ENCODE measurements at places on chromosomes 1 and 21.

DNA sequence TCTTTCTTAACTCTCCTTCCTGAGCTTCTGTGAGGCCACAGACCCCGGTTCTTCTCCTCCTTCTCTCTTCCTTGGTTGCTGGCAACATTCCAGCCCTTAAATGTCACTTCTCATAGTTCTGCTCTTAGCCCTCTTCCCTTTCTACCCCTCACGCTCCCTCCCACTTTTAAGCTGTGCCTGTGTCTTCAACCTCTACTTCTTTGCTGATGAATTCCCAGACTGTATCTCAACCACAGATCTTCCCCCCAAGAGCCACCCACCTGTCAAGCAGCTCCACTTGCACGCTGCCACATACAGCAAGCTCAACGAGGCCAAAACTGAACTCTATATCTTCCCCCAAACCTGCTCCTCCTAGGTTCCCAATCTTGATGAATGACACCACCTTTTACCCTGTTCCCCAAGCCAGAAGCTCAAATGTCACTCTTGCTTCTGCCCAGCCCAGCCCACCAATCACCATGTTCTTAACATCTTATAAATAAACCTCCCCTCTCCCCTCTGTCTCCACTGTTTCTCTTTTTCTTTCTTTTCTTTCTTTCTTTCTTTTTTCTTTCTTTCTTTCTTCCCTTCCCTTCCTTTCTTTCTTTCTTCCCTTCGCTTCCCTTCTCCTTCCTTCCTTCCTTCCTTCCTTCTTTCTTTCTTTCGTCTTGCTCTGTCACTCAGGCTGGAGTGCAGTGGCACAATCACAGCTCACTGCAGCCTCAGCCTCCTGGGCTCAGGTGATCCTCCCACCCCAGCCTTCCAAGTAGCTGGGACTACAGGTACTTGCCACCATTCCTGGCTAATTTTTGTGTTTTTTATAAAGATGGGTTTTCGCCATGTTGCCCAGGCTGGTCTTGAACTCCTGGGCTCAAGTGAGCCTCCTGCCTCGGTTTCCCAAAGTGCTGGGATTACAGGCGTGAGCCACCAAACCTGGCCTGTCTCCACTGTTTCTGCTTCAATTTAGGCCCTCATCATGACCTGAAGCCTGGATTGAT lies 19.8 kb upstream of the PTP4A2 start:
- DNase-seq, result no peak

- DNase-seq, result no peak
Observed at GRCh38 chr1:228417061-228417460, 400 bp upstream of the TRIM17 start.

GRCh38 chr1:211332830-211333229 lies 6.2 kb downstream of the TRAF5 start:
- DNase-seq, result no peak

GRCh38 chr1:52769346-52770033 lies 43.2 kb downstream of the ZYG11B start:
- DNase-seq, result no peak

- no peak for DNase-seq
Observed at GRCh38 chr1:171898941-171899340, 57.6 kb downstream of the DNM3 start.

DNA sequence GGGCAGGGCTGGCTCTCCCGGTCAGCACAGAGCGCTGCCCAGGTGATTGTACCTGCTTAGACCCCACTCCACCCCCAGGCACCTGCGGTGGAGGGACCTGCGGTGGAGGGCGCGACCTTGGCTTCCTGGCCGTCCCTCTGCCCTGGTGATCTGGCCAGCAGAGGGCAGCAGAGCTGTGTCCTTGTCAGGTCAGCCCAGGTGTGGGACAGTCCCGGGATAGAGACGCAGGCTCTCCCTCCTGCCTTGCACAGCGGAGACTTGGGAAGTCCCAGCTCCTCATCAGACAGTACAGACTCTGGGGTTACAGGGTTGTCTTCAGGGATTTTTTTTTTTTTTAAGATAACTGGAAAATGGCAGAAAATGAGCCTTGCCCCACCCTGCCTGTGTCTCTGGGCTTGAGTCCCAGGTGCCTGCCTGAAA lies 10.0 kb downstream of the SLX9 start:
- DNase-seq, result peak; percentile 92

DNA sequence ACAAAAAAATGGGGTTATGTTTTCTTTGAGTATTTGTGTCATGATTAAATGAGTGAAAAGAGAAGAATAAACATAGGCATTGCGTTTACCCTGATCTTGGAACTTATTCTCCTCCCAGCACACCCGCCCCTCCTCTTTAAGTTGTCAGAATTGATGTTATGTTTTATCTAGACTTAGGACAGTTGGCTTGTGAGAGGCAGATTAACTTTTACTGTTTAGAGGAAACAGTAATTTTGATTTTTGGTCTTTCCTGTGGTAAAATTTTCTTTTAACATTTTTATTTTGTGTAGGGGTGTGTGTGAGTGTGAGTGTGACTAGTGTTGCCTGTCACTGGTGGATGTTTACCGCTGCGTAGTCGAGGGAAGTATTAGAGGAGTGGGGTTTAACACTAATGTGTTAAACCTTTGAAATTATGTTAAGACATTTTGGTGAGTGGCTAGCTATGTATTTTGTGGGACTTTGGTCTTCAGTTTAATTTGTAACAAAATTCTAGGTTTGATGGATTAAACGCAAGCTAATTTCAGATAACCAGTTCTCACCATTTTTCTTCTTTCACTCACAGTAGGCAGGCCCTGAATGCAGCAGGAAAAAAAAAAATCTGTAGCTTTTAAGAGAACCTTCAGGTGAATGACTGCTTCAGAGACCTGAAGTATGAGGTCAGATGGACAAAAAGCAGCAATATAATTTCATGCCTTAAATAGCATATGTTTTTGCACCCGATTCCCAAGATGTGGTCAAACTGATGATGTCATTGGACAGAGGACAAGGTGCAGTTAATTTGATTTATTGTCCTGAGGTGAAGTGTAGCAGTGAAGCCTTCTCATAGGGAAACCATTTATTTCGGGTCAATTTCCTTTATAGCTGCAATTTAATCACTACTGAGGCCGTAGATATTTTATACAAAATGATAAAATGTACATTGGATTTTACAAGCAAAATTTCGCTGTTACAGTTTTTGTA lies 2.7 kb downstream of the POU2F1 start:
- DNase-seq, result no peak

GRCh38 chr1:31755197-31755611 lies 8.9 kb downstream of the ADGRB2 start:
- DNase-seq, result no peak

GRCh38 chr1:57966751-57967406 lies 543.0 kb upstream of the DAB1 start:
- DNase-seq, result no peak

DNA sequence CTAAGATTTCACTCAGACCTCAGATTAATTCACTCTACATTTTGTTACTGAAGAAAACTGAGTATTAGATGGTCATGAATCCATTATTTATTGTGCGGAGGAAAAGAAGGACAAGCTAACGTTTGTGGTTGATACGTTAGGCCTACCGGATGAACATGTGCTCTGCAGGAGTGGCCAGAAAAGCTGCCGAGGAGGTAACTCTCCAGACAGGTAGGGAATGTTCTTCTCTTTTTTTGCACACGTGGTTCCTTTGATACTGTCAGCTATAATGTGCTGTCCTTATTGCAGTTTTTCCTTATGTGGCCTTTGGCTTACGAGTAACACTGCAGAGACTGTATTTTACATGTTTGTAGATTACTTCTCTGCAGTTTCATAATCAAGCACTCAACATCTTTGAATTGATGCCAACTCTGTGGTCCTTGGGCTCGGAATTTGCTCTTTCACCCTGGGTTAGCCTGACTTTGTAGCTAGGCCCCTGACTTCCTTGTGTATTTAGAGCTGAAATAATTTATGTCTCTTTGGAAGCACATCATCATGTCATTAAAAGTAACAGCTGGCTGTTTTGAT lies 13.6 kb downstream of the MTR start:
- DNase-seq, result no peak

- DNase-seq, result no peak
Observed at GRCh38 chr1:204457666-204458065, 36.9 kb downstream of the PIK3C2B start.

DNA sequence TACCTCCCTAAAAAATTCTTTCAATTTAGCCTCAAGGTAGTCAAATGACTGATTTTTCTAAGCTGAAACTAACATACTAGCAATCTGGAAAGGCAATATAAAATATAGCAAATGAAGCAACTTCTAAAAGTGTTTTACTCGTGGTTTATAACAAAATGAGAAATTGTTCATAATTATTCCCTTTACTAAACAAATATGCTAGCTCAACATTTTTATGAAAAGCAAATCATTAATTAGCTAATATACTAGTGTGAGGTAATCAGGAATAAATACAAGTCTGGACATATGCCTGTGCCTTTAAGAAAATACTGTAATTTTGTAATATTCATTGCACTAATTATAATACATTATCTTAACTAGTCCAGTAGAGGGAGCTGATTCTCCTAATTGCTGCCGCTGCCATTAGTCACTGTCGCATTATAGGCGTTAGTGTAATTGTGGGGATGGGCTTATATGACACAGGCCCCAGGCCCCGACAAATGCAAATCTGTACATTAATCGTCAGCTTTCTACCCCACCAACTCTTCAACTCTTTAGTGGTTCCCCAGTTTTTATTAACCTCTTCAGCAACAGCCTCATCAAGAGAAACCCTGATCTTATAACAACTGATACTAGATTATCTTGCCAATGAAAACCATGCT lies 160.9 kb downstream of the GABPA start:
- no peak for DNase-seq

DNA sequence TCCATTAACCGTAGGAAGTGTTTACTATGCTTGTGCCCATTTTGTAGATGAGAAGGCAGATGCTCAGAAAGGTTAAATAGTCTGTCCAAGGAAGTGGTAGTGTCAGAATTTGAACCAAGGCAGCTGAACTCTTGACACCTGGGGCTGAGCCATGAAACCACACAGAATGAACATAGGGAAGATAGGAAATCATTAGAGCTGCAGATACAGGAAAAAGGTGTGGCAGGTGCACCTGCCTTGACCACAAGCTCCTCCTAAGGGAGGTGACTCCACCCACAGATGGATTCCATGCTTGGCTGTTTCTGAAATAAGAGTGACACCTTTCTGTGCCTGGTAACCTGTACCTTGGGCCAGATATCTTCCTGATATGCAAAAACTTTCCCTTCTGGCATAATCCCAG lies 69.9 kb upstream of the IGSF21 start:
- no peak for DNase-seq

- DNase-seq, result no peak
Observed at GRCh38 chr1:63322114-63322943, at the start of gene FOXD3. Gene FOXD3, plus strand, starts transcription at chr1:63322567. Its CDS starts 492 bp downstream, at chr1:63323059.

- no peak for DNase-seq
Observed at GRCh38 chr1:85240174-85240601, 19.3 kb downstream of the C1orf52 start.

DNA sequence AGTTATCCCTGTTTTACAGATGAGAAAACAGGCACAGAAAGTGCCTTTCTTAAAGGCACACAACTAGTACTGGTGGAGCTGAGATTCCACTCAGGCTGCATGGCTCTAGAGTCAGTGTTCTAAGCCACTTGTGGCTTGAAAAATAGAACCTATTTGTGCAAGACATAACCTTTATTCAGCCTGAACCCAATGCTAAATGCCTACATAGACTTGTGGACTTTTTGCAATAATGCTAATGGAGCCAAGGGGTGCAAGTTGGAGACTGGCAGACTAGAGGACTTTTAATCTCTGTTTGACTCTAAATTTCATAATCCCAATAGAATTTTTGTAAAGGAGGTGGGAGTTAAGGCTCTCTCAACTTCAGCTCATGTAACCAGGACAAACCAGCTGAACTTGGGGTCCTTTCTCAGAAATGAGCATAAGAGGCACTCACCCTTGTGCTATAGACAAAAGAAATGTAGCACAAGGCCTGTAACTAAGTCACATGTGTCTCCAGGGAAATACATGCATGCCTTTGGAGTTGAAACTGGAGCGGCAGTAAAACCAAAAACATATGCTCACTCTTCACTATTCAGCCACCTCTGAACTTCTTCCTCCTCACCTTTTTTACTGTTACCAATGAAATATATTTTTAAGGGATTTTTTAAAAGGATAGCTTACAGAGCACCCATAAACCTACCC lies 43.0 kb upstream of the AK4 start:
- DNase-seq, result no peak

DNA sequence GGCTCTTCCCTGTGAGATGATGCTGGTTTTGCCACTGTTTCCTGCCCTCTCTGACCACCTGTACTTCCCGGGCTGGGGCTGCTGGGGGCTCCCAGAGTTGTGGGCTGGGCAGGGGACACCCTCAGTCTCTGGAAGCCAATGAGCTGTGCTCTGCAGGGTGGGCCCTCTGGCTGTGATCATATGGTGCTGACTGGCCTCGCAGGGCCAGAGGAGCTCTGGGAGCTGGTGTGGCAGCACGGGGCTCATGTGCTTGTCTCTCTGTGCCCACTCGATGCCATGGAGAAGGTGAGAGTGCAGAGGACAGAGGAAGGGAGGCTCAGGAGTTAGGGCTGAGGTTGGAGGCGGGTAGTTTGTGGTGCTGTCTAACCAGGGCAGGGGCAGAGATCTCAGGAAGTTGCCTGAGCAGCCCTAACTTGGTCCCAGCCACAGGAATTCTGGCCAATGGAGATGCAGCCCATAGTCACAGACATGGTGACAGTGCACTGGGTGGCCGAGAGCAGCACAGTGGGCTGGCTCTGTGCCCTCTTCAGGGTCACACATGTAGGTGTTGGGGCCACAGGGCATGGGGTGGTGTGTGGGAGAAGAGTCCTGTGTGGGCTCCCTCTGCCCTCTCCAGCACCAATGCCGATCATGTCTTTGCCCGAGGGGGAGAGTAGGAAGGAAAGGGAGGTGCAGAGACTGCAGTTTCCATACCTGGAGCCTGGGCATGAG lies 5.7 kb upstream of the LGR6 start:
- DNase-seq, result no peak

DNA sequence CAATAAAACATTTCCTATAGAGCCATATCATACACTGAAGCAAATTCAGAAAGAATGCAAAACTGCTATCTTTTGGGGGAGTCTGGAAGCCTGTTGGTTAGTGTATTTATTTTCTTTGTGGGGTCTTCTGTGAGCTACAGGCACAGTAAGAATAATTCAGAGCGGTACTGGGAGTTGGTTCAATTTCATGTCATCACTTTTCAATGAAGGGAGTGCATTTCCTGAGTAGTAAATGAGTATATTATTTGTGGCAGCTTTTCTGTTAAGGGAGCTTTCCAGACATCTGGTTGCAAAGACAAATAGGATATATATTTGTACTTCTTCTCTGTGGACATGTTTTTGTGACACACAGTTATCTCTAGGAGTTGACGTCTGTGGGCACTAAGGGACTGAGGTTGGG lies 130.6 kb downstream of the HUNK start:
- no peak for DNase-seq

GRCh38 chr1:10779841-10780240 lies 16.6 kb downstream of the CASZ1 start:
- no peak for DNase-seq

DNA sequence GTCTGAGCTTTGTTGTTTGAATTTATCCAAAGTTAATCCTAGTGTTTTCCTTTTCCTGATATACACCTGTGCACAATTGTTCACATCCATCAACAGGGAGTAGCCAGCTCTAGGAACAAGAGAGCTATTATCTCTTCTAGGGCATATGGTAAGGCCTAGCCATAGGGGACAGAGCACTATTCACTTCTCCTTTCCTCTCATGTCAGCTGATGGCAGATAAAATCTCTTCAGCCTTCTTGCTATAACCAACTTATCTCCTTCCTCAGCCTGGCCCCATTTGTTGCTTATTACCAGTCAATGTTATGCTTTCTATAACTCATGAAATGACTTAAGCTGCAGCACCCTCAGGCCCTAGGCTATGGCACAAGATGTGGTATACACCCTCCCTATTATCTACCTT lies 38.9 kb downstream of the PATJ start:
- no peak for DNase-seq

All from GM12891 (cell line).